ENCODE measurements at places on chromosomes 2 and 18.

DNA sequence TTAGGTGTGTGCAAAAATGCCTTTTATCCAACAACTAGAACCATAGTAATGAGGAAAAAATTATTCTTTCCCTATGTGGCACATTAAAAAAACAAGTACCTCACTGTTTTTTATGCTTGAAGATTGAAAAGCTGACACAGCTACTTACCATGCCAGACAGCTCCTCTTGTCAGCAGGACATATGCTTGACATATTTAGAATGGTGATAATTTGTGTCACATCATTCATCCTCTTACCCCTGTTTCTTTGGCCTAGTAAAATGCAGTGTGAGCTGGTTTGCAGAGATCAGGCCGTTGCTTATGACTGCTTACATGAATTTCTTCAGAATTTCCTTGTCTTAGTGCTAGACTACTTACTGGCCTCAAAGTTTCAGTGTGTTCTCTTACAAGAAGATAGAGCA, 869.9 kb downstream of the LRP1B start:
- DNase-seq = no peak

DNA sequence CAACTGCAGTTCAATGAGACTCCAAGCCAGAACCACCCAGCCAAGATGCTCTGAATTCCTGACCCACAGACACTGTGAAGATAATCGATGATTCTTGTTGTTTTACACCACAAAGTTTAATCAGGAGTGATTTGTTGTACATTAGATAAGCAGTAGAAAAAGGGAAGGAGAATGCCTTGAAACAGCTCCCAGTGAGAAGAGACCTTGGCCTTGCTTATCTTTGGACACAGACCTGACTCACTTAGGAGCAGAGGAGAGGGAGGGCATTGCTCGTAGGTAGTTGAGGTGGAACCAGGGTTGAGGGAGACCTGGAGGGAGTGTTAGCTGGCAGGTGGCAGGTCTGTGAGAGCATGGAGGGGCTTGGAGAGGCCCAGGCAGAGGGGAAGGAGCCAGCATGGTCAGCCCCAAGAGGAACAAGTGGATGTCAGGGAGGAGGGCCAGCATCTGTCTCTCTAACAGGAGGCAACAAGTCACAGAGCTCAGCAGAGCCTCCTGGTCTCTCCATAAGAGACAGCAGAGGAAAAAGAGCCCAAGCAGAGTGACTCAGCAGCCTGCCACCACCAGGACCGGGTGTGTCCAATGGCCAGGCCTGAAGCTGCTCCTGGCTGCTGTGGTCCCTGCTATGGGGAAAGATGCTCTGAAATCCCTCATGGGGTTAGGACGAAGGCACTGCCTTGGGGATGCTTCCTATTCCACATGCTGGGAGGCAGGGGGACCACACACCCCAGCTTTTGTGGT, 161.6 kb upstream of the CAPN13 start:
- no peak for DNase-seq

DNA sequence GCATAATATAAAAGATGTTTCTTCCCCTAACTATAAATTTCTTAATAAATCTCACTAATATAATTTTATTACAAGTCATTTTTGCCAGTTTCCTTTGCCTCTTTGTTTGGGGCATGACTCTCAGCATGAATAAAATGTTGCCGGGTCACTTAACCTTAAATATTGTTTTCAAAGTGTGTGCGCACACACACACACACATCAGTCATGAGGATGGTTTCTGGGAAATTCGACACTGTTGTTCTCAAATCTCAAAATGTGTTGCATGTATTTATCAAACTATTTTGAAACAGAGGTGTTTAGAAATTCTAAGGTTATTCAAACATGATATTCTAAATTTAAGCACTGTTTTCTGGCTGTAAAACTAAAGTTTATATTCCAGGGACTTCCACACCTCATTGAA, 31.5 kb downstream of the FAP start:
- no peak for DNase-seq

- DNase-seq = no peak
Observed at GRCh38 chr18:58789876-58790240, 74.8 kb upstream of the ZNF532 start.

GRCh38 chr2:218500501-218501060, 67.6 kb downstream of the USP37 start:
- DNase-seq = no peak

DNA sequence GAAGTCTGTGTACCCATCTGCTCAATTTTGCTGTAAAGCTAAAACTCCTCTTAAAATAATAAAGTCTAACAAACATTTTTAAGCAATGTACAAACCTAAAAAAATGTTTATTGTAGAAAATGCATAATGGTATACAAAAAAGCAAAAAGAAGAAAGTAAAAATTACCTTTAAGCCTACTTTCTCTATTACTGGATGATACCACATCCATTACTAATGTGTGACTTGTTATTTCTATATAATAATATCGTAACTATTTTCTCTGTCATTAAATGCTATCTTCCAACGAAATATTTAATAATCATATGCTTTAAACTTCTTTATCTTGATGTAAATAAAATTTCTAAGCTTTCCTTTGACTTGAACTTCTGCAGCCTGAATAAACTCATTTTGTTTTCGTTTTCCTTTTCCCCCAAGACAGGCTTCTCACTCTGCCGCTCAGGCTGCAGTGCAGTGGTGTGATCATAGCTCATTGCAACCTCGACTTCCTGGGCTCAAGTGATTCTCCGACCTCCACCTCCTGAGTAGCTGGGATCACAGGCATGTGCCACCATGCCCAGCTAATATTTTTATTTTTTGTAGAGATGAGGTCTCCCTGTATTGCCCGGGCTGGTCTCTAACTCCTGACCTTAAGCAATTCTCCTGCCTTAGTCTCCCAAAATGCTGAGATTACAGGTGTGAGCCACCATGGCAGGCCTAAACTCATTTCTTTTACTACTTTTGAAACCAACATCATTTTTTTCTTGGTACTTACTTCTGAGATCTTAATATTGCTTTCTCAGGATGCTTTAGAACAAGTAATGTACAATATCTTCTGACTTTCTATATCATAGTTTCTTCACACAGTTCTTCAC, 18.1 kb upstream of the DNAH7 start:
- no peak for DNase-seq

DNA sequence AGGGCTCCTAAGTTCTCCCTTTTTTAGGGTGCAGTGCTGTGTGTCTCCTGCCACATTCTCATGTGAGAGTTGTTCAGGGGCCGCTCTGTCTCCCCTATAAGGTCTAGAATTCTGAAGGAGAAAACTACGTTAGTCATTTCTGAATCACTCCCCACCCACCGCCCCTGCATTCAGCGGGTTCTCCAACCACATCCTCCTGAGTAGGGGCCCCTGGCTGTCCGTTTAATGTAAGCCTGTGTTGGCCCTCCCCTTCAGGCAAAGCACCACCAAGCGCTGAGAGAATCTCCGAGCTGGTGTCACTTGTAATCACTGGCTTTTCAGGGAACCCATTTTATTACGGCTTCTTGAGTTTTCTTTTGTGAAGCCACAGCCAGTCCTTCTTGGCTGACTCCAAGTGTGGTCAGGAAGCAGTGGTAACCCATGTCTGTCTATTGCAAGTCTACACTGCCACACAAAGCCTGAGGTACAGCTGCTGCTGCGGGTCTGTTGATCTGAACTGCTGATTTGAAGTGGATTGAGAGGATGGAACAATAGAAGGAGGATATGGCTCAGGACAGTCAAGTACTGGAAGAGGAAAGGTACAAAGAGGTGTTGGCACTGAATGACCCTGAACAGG, 16.9 kb downstream of the LCT start:
- peak; percentile 51 for DNase-seq

- DNase-seq = no peak
Observed at GRCh38 chr2:127128445-127128904, 21.5 kb upstream of the BIN1 start.

- no peak for DNase-seq
Observed at GRCh38 chr2:229660951-229661350, 53.4 kb downstream of the DNER start.

- no peak for DNase-seq
Observed at GRCh38 chr18:3036108-3036507, 23.2 kb upstream of the LPIN2 start.

DNA sequence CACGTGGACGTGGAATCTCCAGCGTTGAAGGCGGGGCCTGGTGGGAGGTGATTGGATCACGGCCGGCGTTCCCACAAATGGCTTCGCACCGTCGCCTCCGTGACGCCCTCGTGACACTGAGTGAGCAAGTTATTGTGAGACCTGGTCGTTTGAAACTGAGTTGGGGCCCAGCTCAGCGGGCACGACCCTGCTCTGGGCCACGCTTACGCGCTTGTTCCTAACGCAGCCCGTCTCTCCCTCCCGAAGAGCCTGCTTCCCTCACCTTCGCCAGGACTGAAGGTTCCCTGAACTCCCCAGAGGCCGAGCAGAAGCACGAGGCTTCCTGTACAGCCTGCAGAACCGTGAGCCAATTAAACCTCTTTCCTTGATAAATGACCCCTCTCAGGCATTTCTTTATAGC, 121.8 kb downstream of the RTP5 start:
- no peak for DNase-seq

DNA sequence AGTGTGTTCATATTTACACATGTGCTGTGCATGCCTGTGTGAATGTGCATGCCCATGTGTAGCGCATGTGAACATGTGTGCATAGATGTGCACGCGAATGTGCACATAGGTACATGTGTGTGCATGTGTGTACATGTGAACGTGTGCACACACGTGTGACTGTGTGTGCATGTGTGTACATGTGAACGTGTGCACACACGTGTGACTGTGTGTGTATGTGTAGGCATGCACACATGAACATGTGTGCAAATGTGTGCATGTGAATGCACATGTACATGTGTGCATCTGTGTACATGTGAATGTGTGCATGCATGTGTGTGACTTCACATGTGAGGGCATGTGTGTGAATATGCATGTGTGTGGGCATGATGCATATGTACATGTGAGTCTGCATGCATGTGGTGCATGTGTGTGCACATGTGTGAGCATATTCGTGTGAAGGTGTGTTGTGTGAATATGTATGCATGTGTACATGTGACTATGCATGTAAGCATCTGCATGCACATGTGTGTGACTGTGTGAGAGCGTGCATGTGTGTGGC, 122.4 kb downstream of the PTGR3 start:
- no peak for DNase-seq

GRCh38 chr2:37226863-37227262, 4.5 kb downstream of the CEBPZ start:
- no peak for DNase-seq

- DNase-seq = no peak
Observed at GRCh38 chr2:10252224-10252623, 50.5 kb upstream of the HPCAL1 start.

GRCh38 chr18:30106356-30106755, 936.2 kb downstream of the DSC3 start:
- DNase-seq = no peak

- DNase-seq = no peak
Observed at GRCh38 chr18:9808295-9809241, 77.2 kb upstream of the TXNDC2 start.

GRCh38 chr2:215579809-215580208, 143.9 kb upstream of the FN1 start:
- no peak for DNase-seq

GRCh38 chr2:86281066-86281700, 56.2 kb downstream of the REEP1 start:
- no peak for DNase-seq

DNA sequence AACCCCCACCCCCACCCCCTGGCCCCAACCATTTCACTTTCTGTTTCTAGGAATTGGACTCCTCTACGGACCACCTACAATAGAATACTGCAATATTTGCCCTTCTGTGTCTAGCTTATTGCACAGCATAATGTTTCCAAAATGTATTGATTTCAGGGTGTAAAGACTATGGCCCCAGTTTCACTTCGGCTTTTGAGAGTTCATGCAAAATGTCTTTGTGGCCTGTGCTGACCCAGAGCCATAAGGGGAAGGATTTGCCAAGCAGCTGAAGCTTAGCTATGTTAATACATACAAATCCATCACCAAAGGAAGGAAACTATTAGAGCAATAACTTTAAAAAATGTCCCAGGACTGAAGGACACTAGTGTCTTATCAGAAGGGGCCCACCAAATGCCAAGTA, 11.2 kb upstream of the ATP9B start:
- no peak for DNase-seq

DNA sequence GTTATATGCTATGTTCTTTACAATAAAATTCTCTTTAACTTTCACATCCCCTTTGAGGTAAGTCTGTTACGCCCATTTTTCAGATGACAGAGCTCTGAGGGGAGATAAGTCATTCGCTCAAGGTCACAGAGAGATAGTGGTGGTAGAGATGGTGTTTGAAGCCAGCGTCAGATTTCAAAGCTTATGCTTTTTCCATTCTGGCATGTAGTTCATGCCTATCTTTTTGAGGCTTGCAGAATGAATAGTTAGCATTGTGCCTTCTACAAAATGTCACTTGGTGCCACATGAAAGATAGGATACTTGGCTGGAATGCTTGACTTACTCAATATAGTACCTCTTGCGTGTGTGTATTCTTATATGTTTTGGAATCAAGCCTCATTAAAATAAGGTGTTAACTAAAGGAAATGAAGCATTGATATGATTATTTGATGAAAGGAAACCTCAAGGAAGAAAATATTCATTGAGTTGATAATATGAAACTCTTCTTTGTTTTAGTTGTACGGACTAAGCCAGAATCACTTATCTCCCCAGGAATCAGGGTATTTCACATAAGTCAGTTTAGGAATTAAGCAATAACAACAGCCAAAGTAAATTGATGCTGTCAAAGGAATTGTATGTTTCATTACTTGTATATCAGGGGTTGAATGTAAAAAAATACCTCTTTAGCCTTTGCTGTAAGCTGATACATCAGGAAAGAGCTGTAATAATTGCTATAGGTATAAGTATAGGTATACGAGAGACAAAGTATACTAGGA, 15.5 kb downstream of the SPATS2L start:
- no peak for DNase-seq

DNA sequence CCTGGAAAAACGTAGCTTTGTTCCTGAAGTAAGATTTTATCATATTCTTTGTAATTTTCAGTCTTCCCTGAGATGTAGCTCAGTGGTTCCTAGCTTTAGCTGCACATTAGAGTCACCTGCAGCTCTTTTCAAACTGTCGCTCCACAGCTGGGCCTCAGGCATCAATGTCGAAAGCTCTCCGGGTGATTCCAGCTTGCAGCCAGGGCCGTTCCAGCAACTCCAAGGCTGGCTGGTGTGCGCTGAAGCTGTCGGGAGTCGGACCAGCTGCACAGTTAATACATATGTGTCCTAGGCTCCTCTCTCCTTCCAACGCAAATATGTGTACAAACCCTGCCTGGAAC, 609 bp upstream of the ZNF2 start:
- DNase-seq = no peak

DNA sequence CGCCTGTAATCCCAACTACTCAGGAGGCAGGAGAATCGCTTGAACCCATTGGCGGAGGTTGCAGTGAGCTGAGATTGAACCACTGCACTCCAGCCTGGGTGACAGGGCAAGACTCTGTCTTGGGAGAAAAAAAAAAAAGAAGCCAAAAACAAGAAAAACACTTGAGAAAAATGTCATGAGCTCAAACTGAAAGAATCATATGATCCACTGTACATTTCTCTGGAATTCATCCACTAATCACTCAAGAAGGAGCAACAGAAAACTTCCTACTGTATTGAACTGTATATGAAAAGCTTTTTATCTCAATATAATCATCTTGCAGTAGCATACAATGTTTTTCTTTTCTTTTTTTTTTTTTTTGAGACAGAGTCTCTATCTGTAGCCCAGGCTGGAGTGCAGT, 40.4 kb downstream of the EPG5 start:
- DNase-seq = no peak

All from stimulated activated CD4-positive, alpha-beta T cell treated with anti-CD3 and anti-CD28 coated beads, TNF-alpha, amount 100 ng/mL, for 4 hours (primary cell).